ENCODE measurements at places on chromosomes 13 and 19. TPM values are rescaled to one million over a fixed set of nuclear protein-coding genes. Genes with fewer than 3 reads are reported as not detected.

- H3K4me3 ChIP-seq = no peak overlapping the region
- H3K4me1 ChIP-seq = no peaks in the 10 kb centered on the region
- no peak overlapping the region for H3K27ac ChIP-seq
- no peaks in the 10 kb centered on the region for H3K27me3 ChIP-seq
- no peaks in the 10 kb centered on the region for H3K36me3 ChIP-seq
These were observed 25.1 kb downstream of the CEACAM4 start for GRCh38 chr19:41601771-41602170.

Gene PLIN3
- 23.3 TPM for total RNA-seq

DNA sequence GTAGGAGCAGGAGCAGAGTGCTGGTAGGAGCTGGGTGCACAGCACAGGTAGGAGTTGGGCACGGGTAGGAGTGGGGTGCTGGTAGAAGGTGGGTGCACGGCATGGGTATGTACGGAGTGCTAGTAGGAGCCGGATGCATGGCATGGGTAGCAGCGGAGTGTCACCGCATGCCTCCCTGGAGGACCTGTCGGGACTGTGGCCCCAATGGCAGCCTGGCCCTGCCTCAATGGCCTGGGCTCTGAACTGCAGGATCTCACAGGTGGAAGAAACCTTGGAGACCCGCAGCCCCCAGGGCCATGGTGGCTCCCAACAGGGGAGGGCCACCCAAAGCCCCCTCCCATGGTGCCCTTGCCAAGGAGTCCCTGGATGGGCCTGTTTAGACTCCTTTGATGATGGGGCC, 1146.0 kb downstream of the UQCRFS1 start:
- no peak overlapping the region for H3K4me3 ChIP-seq
- H3K27me3 ChIP-seq = no peaks in the 10 kb centered on the region
- H3K4me1 ChIP-seq = no peaks in the 10 kb centered on the region
- no peak overlapping the region for H3K27ac ChIP-seq
- DNase-seq = no peak

- H3K36me3 ChIP-seq = no peaks in the 10 kb centered on the region
- no peaks in the 10 kb centered on the region for H3K27me3 ChIP-seq
- no peaks in the 10 kb centered on the region for H3K4me1 ChIP-seq
- no peak for DNase-seq
- H3K4me3 ChIP-seq = no peak overlapping the region
- no peak overlapping the region for H3K27ac ChIP-seq
These were observed 99.3 kb upstream of the SOX1 start for GRCh38 chr13:111967572-111968201.
